PC-9 (cell line): ENCODE measurements at places on chromosomes 13 and 19. TPM values are rescaled to one million over a fixed set of nuclear protein-coding genes. Genes with fewer than 3 reads are reported as not detected.

LILRA2 gene
- total RNA-seq: not detected in 2 replicates

IL4I1 gene
- total RNA-seq: 0.85 TPM in 1 of 2 replicates, not detected in the other

- no peak for DNase-seq
- no peaks in the 10 kb centered on the region for H3K36me3 ChIP-seq
- H3K4me1 ChIP-seq: no peaks in the 10 kb centered on the region
- peaks cover 97% of the 10 kb centered on the region for H3K27me3 ChIP-seq
- no peak overlapping the region for H3K27ac ChIP-seq
Observed at GRCh38 chr19:51194527-51195315, 30.2 kb upstream of the CD33 start.

DNA sequence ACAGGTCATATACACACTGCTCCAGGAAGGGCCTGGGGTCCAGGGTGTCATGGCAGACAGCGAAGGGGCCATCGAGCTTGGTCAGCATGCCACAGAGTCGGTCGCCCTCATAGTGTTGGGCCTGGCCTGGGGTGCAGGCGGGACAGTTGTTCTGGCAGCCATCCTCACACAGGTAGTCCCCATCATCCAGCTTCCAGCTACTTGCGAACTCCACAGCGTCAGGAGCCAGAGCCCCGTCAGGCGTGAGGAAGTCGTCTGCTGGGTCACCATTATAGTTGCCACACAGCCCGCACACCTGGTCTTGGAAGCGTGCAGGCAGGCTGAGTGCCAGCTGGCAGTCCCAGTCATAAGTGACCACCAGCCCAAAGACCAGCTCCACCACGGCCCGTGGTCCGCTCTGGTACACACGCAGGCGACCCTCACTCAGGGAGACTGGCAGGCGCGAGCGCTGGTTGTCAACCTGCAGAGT lies 16.2 kb downstream of the FCGBP start:
- no peaks in the 10 kb centered on the region for H3K4me1 ChIP-seq
- no peaks in the 10 kb centered on the region for H3K27me3 ChIP-seq
- DNase-seq: no peak
- H3K36me3 ChIP-seq: no peaks in the 10 kb centered on the region

GRCh38 chr13:62626771-62627170 lies 1211.1 kb upstream of the PCDH20 start:
- no peaks in the 10 kb centered on the region for H3K36me3 ChIP-seq
- DNase-seq: no peak
- H3K4me3 ChIP-seq: no peak overlapping the region
- H3K27me3 ChIP-seq: no peaks in the 10 kb centered on the region
- H3K27ac ChIP-seq: no peak overlapping the region

- no peaks in the 10 kb centered on the region for H3K4me1 ChIP-seq
- peaks cover 75% of the 10 kb centered on the region for H3K36me3 ChIP-seq
- no peak for DNase-seq
- no peak overlapping the region for H3K4me3 ChIP-seq
- H3K27ac ChIP-seq: no peak overlapping the region
Observed at GRCh38 chr19:9667898-9668297, 7.0 kb downstream of the ZNF562 start.

IGSF23 gene
- not detected in 2 replicates for total RNA-seq

DNA sequence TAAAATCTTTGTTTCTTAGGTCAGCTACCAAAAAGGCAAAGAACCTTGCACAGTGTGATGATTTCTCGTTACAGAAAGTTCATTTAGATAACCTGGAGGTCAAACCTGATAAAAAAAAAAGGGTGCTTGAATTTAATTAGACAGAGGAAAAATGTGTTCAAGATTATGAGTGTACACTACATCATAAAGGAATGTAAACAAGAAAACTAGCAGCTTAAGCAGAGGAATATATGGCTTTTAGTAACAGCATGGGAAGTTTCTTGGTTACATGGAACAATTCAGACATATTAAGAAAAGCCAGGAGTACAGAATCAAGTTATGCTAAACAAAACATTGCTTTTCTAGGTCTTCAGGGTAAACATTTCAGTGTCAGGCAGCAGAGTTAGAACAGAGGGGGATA lies 32.9 kb downstream of the ING1 start:
- no peak overlapping the region for H3K4me3 ChIP-seq
- no peak for DNase-seq
- H3K36me3 ChIP-seq: no peaks in the 10 kb centered on the region
- no peak overlapping the region for H3K27ac ChIP-seq

DNA sequence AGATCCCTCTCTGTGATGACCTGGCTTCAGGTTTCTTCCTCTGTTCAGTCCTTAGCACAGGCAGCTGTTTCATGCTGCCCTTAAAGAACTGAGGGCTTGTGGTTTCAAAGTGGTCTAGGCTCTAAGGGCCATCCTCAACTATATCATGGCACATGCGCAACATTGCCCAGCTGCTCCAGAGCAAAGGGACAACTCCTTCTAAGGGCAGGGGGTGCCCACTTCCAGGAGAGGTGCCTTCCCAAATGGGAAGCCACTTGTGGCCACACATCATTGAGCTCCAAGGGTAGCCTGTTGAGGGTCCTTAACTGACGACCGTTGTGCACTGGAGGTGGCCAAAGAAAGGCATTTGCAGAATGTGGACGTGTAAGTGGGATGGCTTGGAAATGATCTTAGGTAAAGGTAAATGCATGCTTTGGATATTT lies 7.3 kb downstream of the GPR183 start:
- peaks cover 14% of the 10 kb centered on the region; the same call in 1 of the 2 replicates for H3K36me3 ChIP-seq
- no peak overlapping the region for H3K27ac ChIP-seq
- no peaks in the 10 kb centered on the region for H3K27me3 ChIP-seq
- DNase-seq: no peak

DNA sequence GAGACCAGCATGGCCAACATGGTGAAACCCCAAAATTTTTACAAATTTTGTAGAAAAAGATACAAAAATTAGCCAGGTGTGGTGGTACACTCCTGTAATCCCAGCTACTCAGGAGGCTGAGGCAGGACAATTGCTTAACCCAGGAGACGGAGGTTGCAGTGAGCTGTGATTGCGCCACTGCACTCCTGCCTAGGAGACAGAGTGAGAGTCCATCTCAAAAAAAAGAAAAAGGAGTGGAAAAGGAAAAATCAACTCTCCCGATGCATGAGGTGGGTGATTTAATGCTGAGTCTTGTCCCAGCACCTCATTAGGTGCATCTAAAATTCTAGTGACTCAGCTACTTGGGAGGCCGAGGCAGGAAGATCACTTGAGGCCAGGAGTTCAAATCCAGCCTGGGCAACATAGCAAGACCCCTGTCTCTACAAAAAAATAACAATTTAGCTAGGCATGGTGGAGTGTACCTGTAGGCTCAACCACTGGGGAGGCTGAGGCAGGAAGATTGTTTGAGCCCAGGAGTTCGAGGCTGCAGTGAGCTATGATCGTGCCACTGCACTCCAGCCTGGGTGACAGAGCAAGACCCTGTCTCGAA lies 19.8 kb downstream of the GTPBP3 start:
- H3K27ac ChIP-seq: no peak overlapping the region
- DNase-seq: no peak
- no peaks in the 10 kb centered on the region for H3K36me3 ChIP-seq
- no peaks in the 10 kb centered on the region for H3K4me1 ChIP-seq
- no peak overlapping the region for H3K4me3 ChIP-seq

SIGLEC5 gene
- not detected in 2 replicates for total RNA-seq

ZNF653 gene
- 13.4 and 13.8 TPM in 2 replicates for total RNA-seq

DNA sequence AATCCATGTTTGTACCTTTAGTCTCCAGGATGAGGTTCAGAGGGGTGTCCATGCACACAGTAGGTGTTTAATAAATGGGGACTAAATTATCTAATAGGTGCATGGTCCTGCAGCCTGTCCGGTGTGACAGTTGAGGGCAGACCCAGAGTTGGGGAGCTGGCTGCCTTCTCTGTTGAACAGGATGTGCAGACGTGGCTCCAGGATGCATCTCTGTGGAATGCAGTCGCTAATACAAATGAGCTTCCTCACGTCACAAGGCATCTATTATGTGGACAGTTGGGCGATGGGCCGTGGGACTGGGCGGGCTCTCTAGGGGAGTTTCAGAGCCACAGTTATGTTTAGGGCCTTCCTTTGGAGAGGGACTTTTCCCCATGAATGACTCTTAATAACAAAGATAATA lies 71.0 kb downstream of the SIPA1L3 start:
- no peaks in the 10 kb centered on the region for H3K27me3 ChIP-seq
- no peak overlapping the region for H3K4me3 ChIP-seq
- H3K36me3 ChIP-seq: no peaks in the 10 kb centered on the region
- H3K27ac ChIP-seq: no peak overlapping the region
- DNase-seq: no peak
- H3K4me1 ChIP-seq: peaks cover 11% of the 10 kb centered on the region

DNA sequence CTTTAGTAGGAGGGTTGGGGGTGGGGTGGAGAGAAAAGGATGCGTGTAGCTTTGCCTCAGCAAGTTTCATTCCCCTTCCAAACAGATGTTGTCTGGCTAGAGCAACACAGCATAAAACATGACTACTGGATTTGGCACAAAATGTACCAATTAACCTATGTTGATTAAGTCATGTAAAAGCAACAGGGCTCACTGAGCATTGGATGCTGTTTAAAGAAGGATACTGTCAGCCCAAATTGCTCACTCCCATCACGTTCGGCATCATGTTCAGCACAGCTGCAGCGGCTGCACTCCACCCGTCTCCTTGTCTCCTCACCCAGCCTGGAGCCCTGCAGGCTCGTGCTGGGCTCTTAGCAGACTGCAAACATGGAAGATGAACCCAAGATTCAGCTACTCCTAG lies 77.5 kb downstream of the DLEU7 start:
- H3K36me3 ChIP-seq: no peaks in the 10 kb centered on the region
- no peaks in the 10 kb centered on the region for H3K4me1 ChIP-seq
- H3K27ac ChIP-seq: no peak overlapping the region
- H3K4me3 ChIP-seq: no peak overlapping the region
- no peak for DNase-seq
- no peaks in the 10 kb centered on the region for H3K27me3 ChIP-seq

GRCh38 chr13:56412856-56413255 lies 727.9 kb upstream of the PRR20A start:
- no peaks in the 10 kb centered on the region for H3K27me3 ChIP-seq
- no peaks in the 10 kb centered on the region for H3K4me1 ChIP-seq
- DNase-seq: no peak
- H3K36me3 ChIP-seq: no peaks in the 10 kb centered on the region
- no peak overlapping the region for H3K27ac ChIP-seq
- no peak overlapping the region for H3K4me3 ChIP-seq
